ENCODE measurements at places on chromosomes 6 and 20. TPM values are rescaled to one million over a fixed set of nuclear protein-coding genes. Genes with fewer than 3 reads are reported as not detected.

DNA sequence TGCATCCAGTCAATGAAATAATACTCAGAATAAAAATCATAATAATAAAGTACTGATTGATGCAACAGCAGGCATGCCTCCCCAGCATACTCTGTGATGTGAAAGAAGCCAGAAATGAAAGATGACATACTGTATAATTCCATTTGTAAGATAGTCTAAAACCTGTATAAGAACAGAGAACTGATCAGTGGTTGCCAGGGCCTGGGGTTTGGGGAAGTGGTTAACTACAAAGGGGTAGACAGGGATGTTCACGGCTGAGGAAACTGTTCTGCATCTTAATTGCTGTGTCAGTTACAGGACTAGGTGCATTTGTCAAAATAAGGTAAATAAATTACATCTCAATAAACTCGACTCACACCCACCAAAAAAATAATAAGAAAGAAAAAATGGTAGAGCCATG, 81.3 kb upstream of the BMP2 start:
- DNase-seq = no peak

THBS2 gene
- 31.9 TPM for polyA plus RNA-seq

ME1 gene
- polyA plus RNA-seq = 1.2 TPM

GRCh38 chr6:142088858-142089216, 43.9 kb upstream of the GJE1 start:
- DNase-seq = peak; percentile 11

- DNase-seq = no peak
These were observed 94.9 kb upstream of the POPDC3 start for GRCh38 chr6:105274678-105275077.

HLA-DQB1 gene
- polyA plus RNA-seq = 9.4 TPM

- DNase-seq = no peak
These were observed 178.8 kb upstream of the BTBD3 start for GRCh38 chr20:11738852-11739251.

GRCh38 chr6:75747152-75747992, 1.7 kb upstream of the MYO6 start:
- no peak for DNase-seq

DNA sequence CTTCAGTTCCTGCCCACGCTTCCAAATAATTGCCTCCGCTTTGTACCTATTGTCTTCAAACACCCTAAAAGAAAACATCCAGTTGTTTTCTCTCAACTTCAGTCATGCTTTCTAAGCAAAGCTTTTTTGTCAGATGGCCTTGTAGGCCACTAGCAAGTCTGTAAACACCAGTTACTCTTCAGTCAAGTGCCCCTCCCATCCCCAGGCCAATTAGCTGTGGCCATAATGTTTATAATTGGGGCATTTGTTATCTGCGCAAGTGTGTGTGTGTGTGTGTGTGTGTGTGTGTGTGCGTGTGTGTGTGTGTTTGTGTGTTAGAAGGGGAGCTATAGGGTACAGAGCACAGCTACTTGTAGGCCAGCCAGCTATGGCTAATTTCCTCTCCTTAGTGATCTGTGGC, 272.4 kb upstream of the MARCKS start:
- DNase-seq = no peak

GRCh38 chr20:34310481-34311117, 7.4 kb upstream of the AHCY start:
- DNase-seq = no peak

DNA sequence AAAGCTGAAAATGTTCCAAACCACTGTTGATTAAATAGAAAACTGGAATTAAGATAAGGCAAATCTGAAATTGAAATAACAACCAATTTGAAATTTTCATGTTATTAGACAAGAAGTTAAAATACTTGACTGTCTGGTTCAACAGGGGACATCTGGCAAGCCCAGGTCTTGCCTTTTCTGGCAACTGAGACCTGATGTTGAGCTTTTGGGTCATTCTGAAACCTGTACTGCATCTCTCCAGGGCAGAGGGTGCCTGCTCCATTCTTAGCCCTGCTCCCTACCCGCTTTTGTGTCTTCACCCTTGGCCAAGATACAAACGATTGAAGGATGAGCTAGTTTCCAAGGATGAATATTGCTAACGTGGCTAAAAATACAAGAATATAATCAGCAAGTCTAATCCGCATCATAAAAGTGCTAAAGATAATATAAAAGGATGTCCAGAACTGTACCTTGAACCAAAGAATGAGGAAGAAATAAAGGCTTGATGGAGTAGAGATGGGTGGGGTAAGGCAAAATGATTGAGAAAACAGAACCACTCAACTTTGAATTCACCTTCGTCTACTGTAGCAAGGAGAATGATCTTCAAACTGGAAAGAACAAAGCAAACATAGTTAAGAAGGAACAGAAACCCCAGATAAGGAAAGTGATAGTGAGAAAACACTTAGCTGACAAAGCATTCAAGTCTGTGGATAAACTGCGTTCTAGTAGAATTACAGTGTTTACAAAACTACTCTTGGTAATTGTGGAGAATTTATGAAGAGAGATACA, 109.8 kb upstream of the MAN1A1 start:
- DNase-seq = no peak

GRCh38 chr20:45412653-45413052, 3.3 kb upstream of the PIGT start:
- no peak for DNase-seq

- DNase-seq = no peak
These were observed 896 bp downstream of the RPP21 start for GRCh38 chr6:30345852-30346251.

- DNase-seq = no peak
These were observed 52.9 kb downstream of the ZBTB9 start for GRCh38 chr6:33507261-33507660.

DNA sequence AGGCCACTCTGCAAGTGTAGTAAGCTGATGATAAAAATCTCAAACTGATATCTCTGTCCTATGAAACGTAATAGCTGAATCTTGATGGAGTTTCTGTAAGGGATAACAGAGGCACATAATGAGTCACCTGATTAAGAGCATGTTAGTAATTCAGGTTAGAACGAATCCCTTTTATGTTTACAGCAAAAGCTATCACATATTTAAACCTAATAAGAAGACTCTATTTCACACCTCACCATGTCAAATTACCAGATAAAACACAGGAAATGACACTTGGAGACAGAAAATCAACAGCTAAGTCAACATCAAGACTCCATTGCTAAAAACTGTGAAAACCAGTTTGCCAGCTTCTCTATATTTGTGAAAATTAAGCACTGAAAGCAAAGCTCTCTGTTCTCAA, 11.8 kb downstream of the CST7 start:
- no peak for DNase-seq

PRDM1 gene
- 5.2 TPM for polyA plus RNA-seq

DNA sequence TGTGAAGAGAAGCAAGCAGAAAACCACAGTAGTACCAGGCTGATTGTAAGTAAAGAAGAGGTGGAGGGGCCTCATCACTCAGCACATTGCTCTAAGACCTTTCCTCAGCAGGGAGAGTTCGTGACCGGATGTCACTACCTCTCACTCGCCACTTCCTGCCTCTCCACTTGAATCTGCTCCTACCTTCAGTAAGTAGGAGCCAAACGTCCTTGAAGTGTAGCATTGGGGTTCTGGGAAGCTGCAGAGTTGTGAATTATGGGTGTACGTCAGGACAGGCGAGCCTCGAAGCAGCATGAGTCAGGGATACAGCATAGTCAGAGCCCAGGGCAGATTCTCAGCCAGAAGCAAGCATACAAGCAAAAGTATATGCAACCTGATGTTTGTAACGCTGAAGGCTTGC, 224.9 kb downstream of the PHACTR1 start:
- DNase-seq = no peak

DNA sequence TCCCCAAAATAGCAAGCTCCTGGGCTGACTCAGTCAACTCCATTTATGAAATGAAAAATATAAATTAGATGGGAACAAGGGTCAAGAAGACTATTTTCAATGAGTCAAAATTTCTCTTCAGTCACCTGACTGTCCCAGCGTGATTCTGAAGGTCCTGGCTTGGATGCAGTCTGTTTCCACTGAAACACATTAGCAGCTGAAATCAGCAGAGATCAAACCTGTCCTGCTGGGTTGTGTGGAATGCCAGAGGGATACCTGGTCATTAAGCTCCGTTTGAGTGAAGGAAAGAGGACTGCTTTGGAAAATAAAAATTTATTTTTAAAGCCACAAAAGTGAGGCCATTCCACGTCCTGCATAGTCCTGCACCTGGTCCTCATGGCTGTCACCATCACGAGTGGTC, 37.4 kb downstream of the PXDC1 start:
- DNase-seq = no peak

GRCh38 chr6:98037571-98037970, 754.6 kb upstream of the MMS22L start:
- no peak for DNase-seq

- no peak for DNase-seq
These were observed 266.8 kb downstream of the ZFAND3 start for GRCh38 chr6:38086346-38086745.

DNA sequence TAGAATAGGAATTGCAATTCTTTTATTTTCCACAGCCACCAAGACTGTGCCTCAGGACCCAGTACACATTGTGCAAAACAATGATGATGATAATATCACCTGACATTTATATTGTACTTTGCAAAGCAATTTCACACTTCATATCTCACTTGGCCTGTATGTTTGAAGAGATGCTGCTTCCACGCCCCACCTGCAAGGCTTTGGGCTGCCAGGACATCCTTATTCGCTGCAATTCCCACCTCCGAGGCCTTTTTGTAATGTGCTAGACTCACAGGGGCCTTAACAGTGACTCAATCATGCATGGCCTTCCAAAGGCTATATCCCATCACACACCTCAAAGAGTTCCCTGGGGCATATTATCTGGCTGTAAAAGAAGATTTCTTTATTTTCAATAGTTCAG, 200.9 kb downstream of the MYLK4 start:
- DNase-seq = no peak

- DNase-seq = peak; percentile 32
These were observed 444.4 kb downstream of the HDGFL1 start for GRCh38 chr6:23013776-23014175.

All from hindlimb muscle (tissue), 1 donor.